ENCODE measurements at places on chromosomes 12 and 14.

DNA sequence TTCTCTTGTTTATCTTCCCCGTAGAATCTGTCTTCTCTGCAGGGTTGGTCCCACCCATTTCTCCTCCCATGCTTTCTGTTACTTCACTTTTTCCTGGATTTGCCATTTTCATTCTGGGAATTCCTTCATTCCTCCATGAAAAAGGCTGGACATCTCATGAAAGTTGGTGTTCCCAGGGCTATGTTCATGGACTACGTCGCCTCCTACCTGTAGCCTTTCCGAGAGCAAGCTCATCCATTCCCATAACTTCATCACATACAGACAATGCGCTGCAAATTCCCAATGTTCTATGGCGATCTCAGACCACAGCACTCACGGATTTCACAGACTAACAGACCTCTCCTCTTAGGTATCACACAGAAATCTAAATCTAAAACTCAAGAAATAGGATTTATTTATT lies 217.1 kb downstream of the EXOC5 start:
- DNase-seq: no peak

- DNase-seq: no peak
These were observed 251.3 kb downstream of the ETNK1 start for GRCh38 chr12:22876262-22876661.

DNA sequence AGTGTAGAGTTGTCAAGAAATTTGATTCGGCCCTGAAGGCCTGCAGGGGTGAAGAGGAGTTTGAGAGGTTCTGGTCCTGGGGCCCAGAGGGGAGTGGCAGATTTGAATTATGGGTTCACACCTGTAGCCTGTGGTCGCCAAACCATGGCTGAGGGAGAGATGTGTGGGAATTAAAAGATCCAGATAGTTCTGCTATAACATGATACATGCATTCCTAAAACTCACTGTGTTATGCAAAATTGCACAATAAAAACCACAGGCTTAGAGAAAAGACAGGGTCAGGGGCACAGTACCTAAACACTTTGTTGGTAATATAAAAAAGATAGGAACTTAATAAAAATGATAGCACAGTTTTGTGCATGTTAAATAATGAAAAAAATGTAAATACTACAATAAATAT lies 106.2 kb downstream of the TMEM30B start:
- peak; percentile 81 for DNase-seq

DNA sequence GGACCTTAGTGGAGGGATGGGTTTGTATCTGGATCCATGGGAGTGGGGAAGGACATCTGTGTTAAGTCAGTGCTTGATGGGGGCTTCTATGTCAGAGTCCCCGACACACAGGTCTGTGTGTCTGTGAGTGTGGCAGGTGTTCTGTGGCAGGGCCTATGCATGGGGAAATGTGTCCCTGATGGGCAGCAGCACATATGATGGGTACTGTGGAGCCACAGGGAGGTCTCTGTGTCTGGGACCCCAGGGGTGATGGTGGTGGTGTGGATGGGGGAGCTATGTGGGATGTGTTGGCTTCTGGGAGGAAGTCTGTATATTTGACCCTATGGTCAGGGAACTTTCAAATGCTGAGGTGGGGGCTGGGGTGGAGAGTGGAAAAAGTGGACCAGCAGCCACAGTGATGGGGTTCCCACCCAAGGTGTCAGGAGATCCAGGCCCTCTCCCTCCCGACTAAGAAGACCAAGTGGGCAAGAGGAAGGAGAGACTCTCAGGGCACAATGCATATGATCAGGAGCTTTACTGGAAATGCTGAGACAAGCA lies 16.5 kb downstream of the KRT7 start:
- DNase-seq: no peak

DNA sequence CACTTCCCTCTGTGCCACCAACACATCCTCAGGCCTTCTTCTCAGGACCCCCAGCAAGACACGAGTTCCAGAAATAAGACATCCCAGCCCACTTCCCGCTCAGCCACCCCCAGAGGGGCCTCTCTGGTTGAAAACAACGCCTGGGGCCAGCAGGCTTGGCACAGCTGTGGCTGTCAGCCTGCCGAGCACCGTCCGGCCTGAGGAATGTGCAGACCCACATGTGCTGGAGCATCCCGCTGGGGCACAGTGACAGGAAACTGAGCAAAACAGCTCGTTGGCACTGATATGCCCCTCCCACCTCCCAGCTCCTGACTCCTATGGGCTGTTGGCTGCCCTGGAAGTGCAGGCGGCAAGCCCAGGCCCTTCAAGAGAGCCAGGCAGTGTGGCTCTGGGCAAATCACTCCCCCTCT lies 1.4 kb downstream of the SYNE3 start:
- no peak for DNase-seq

- DNase-seq: no peak
These were observed 22.5 kb downstream of the BTG1 start for GRCh38 chr12:92122941-92123779.

DNA sequence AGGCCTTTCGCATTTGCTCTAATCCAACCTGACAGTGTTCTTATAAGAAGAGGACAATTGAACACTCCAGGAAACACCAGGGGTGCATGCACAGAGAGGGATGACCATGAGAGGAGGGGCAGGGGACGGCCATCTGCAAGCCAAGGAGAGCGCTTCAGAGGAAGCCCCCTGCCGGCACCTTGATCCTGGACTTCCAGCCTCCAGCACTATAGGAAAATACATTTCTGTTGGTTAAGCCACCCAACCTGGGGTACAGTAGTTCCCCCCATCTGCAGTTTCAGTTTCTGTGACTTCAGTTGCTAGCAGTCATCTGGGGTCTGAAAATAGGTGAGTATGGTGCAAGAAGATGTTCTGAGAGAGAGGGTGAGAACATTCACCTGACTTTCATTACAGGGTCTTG lies 64.7 kb downstream of the CLMN start:
- no peak for DNase-seq

DNA sequence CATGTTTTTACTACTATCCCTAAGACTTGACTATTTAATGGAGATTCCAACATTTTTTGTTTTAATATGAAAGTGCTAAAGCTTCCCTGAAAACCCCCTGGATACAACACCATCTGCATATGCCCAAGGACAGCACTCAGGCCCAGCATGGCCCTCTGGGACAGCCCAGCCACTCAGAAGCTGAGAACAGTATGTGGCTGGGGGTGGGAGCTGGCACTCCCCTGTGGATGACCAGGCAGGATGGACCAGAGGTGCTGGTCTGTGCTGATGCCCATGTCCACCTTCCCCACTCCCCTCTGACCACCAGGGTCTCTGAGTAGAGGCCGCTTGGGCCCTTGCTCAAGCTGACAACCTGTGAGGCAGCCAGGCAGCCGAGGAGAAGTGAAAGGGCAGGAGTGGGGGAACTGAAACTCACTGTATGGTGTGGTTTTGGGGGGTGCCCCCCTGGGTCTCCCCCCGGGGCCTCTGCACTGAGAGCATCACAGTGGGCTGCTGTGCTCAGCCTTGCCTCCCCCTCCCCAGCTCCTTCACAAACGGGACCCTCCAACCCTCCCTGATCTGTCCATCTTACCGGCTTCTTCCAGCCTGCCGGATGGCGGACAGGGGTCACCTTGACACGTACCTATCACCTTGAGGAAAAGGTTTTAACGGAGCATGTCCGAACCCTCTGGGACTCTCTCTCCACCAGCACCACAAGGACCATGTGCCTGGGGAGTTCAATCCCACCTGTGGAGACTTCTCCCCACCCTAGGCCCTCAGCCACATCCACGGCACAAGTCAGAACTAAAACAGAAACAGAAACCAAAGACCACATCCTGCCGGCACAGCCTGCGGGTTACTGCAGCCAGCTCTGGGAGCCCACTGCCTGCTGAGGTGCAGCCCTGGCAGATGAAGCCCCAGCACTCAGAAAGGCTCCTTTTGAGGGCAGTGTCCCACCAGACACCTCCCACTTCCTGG lies at the start of gene TMEM229B:
Gene TMEM229B, minus strand, starts transcription at position 785 of the 957 bp plus-strand sequence. CDS start 14,798 bp downstream, outside the sequence.
- no peak for DNase-seq

GRCh38 chr14:102699416-102700110 lies 77.7 kb upstream of the TRAF3 start:
- peak; percentile 25 for DNase-seq

DNA sequence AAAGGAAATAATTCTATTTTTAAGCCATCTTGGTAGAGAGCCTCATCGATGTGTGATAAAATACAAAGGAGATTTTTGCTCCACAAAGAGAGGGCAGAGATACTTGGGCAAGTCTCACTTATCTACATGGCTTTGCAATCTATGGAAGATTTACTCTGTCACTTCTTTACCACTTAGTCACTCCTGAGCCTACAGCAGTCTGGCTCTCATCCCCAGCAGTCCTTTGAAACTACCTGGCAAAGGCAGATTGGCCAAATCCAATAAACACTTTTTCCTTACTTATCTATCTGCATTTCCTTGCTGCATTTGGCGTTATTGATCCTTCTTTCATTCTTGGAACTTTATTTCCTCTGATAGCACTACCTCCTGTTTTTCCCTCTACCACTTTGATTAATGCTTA lies 170.0 kb downstream of the TRHDE start:
- DNase-seq: no peak

- peak; percentile 77 for DNase-seq
These were observed 68.6 kb upstream of the MAX start for GRCh38 chr14:65170768-65171507.

GRCh38 chr12:21659383-21659782 lies 1.7 kb upstream of the LDHB start:
- no peak for DNase-seq

- no peak for DNase-seq
These were observed 378.8 kb upstream of the SOX5 start for GRCh38 chr12:24328261-24328660.

GRCh38 chr12:131194166-131194565 lies 240.5 kb downstream of the ADGRD1 start:
- no peak for DNase-seq

GRCh38 chr14:101072531-101072930 lies 169.0 kb upstream of the RTL1 start:
- no peak for DNase-seq

DNA sequence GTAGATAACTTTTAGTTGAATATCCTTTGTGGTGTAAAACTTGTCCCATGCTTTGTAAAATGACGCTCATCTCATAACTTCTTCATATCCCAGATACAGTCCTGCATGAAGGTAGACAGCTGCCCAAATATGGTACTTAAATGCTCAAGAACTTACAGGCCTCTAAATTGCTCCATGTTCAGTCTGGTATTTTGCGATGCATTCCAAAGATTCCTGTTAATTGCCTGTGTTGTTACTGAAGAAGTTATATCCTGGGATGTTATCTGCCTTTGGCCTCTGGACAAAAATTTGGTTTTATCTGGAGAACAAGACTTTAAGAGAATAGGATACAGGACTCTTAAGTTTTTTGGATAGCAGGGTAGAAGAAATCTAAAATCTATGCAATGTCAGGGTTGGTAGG lies 473.0 kb downstream of the PCNX1 start:
- peak; percentile 67 for DNase-seq

- peak; percentile 87 for DNase-seq
These were observed 2.2 kb downstream of the MMP17 start for GRCh38 chr12:131830335-131830913.

GRCh38 chr12:45292486-45293195 lies 76.7 kb downstream of the ANO6 start:
- DNase-seq: no peak

DNA sequence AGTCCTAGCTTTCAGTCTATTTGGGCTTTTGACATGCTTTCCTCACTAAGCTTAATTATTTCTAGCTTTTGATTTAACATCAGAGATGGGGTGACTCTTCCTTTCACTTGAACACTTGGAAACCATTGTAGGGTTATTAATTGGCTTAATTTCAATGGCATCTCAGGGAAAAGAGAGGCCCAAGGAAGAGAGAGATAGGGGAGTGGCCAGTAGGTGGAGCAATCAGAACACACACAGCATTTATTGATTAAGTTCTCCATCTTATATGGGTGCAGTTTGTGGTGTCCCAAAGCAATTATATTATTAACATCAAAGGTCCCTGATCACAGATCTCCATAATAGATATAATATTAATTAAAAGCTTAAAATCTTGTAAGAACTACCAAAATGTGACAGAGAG lies 1466.1 kb upstream of the SEL1L start:
- no peak for DNase-seq

DNA sequence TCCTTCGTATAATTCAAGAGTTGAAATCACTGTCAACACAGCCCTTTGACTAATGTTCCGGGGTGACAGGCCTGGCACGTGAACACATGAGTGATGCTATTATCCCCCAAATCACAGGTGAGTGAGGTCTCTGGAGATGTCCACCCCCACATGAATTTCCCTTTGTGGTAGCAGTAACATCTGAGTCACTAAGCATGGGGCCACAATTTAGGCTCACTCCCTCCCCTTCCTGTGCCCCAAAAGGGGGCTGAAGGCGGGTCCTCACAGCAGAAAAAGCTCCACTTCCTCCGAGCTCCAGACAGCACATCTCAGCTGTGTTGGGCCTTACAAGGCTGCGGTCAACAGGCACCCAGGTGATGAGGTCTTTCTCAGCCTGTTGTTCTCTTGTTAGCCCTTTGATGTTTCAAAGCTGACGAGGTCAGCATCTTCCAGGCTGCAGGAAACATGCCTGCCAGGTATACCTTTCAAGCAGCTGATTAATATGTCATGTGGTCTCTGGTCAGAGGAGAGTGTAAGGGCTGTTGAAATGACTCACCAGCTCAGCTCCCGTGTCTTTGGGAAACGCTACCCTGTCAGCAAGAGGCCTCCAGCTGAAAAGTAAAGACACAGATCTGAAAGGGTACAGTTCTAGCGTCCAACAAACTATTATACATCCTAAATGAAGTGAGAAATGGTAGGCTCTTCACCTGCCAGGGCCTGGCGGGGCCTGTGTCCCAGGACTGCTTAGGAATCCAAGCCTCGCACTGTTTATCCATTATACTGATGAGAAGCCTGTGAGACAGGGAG lies 107.3 kb downstream of the ZFP36L1 start:
- peak; percentile 82 for DNase-seq

DNA sequence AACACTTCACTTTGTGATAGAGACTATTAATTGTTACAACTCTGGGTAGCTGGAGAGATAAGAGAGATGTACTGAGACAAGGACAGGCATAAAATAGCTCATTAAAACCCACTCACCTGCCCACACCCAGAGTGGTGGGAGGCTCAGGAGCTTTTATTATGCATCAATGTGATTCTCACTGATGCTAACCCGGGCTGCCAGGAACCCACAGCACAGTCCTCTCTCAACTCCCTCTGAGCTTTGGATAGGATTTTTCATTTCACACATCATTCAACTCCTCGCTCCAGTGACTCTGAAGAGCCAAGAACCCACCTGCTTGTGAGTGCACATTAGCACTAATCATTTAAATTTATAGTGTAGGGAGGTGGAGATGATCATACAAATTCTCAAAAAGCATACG lies 827.9 kb downstream of the FLRT2 start:
- no peak for DNase-seq

GRCh38 chr12:120141336-120141735 lies 24.8 kb upstream of the RAB35 start:
- no peak for DNase-seq

DNA sequence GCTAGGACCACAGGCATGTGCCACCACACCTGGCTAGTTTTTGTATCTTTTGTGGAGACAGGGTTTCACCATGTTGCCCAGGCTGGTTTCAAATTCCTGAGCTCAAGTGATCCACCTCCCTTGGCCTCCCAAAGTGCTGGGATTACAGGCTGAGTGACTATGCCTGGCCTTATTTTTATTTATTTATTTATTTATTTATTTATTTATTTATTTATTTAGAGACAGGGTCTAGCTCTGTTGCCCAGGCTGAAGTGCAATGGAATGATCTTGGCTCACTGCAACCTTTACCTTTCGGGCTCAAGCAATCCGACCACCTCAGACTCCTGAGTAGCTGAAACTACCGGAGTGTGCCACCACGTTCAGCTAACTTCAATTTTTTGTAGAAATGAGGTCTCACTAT lies 117.0 kb upstream of the MAX start:
- DNase-seq: no peak

- DNase-seq: no peak
These were observed 47.7 kb upstream of the PPP2R5C start for GRCh38 chr14:101713621-101714349.

- peak; percentile 65 for DNase-seq
These were observed 53.3 kb upstream of the CERS5 start for GRCh38 chr12:50220363-50220995.
